ENCODE measurements at places on chromosomes 2 and 18. TPM values are rescaled to one million over a fixed set of nuclear protein-coding genes. Genes with fewer than 3 reads are reported as not detected.

DNA sequence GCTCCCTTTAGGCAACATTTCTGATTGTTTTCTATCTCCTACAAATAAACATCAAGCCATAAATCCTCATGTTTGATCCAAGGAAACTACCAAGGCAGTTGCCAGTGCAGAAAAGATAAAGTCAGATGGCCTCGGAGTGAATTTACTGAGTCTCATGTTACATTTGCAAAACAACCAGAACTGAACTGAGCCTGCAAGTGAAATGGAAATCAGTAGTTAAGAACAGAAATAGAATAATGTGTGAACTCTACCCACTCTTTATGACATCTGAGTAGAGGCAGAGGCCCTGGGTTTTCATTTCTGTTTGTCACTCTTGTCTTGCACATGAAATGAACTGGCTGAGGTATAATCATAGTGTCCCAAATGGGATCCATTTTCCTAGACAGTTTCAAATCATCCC, 20.4 kb upstream of the DAPL1 start:
- DNase-seq, result no peak

The NT5DC4 gene
- polyA plus RNA-seq, result not detected

DNA sequence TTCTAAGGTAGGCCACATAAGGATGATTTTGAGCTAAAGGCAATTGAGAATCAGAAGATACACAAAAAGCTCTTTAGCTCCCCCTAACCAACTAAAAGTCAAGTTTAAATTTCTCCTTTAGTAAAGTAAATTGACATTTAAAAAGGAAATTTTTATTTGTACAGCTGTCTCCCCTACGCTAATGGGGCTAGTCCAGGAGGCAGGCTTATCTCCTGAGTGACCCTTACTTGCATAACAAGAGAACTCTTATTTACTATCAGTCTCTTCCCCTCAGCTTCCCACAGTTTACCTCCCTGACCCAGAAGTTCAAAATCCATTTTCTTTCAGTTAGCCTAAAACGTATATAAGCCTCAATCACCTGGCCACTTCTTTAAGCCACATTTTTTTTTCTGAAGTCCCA, 1002.8 kb upstream of the NRXN1 start:
- no peak for DNase-seq

GRCh38 chr2:240393831-240394410, 41.5 kb upstream of the GPC1 start:
- no peak for DNase-seq

The PSMA8 gene
- polyA plus RNA-seq, result not detected
